ENCODE measurements at places on chromosomes 2 and 18. TPM values are rescaled to one million over a fixed set of nuclear protein-coding genes. Genes with fewer than 3 reads are reported as not detected.
A peak's percentile ranks its signal among the peaks of the same experiment; 100 is the strongest.

The MATN3 gene
- not detected for total RNA-seq

The CUL3 gene
- 74.9 TPM for total RNA-seq

The CAPN10 gene
- total RNA-seq, result 58.6 TPM

The TFCP2L1 gene
- 0.02 TPM for total RNA-seq

The ALK gene
- not detected for total RNA-seq

The TCF7L1 gene
- total RNA-seq, result not detected

The KCNJ3 gene
- total RNA-seq, result not detected

The INPP5D gene
- total RNA-seq, result 138 TPM

The SALL3 gene
- total RNA-seq, result not detected

GRCh38 chr2:239639421-239640185, 238.8 kb upstream of the HDAC4 start:
- no peak for DNase-seq

- no peak for DNase-seq
Measured at GRCh38 chr2:196849895-196850294, 40.7 kb upstream of the C2orf66 start.

DNA sequence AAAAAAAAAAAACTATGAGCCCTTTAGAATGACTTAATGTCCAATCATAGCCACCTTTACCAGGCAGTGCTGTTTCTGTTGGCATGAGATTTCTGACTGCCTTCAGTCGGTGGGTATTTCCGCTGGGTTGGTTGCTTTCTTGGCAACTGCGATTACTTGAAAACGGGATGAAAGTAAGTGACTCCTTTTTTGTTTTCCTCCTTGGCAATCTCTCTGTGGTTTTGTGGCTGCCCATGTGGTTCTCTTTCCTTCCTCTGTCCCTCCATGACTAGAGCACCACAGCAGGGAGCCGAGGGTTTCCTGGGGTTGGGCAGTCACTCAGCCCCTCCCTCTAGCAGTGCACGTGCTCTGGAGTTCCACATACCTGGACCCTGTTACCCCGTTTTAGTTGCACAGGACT, 112.1 kb downstream of the KLHL29 start:
- peak; percentile 53 for DNase-seq

DNA sequence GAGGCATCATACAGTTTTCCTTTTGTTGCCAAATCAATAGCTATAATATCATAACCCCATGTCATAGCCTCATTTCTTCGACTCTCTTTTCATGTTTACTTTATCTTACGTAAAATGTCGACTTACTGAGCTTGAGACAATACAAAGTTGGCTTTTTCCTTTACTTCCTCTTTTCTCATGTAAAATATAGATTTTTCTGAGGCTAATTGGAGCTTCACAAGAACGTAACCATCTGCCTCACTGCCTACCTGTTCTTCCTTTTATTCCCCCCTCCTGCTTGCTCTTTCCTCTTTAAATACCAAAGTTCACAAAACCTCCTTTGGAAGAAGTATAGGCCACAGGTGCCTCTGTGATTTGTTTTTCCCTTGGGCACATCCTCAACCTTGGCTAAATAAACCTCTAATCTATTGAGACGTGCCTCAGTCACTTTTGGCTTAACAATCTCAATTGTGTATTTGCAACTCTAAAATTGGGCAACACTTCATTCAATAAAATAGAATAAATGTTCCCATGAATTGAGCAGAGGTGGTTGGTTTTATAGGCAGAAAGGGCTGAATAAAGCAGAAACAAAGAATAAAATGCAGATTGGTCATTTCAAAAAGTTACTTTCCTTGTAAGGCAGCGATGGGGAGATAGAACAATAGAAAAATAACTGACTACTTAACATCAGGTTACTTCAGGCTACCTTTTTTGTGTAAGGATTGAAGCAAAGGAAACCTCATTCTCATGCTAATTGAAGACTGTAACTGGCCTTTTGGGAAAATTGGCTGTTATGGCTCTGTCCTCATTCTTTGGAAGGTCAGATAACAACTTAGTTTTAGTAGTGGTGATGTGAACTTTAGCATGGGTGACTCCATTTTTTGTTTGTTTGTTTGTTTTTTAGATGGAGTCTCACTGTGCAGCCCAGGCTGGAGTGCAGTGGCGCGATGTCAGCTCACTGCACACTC, 21.3 kb downstream of the COMMD1 start:
- DNase-seq, result no peak

- DNase-seq, result no peak
Measured at GRCh38 chr2:73197579-73197978, 4.8 kb upstream of the NOTO start.

DNA sequence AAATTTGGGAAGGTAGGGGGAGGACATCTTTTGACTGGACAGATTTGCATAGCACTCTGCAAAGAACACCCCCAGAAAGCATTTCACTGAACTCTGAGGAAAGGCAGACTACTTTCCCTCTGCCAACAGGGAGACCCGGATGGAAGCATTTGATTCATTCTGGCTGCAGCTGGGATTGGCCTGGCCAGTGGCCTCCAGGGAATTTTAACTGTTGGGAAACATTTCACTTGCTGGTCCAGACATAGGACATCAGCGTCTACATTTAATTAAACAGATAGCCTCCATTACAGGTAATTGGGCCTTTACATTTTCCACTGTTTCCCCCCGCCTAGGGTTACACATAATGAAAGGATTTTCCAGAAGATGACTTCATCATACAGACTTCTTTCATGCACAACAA, 92.8 kb downstream of the MARCHF4 start:
- DNase-seq, result no peak

- no peak for DNase-seq
Measured at GRCh38 chr2:61175036-61175435, 13.0 kb downstream of the C2orf74 start.

GRCh38 chr2:97708608-97709007, 4.8 kb upstream of the ZAP70 start:
- no peak for DNase-seq

DNA sequence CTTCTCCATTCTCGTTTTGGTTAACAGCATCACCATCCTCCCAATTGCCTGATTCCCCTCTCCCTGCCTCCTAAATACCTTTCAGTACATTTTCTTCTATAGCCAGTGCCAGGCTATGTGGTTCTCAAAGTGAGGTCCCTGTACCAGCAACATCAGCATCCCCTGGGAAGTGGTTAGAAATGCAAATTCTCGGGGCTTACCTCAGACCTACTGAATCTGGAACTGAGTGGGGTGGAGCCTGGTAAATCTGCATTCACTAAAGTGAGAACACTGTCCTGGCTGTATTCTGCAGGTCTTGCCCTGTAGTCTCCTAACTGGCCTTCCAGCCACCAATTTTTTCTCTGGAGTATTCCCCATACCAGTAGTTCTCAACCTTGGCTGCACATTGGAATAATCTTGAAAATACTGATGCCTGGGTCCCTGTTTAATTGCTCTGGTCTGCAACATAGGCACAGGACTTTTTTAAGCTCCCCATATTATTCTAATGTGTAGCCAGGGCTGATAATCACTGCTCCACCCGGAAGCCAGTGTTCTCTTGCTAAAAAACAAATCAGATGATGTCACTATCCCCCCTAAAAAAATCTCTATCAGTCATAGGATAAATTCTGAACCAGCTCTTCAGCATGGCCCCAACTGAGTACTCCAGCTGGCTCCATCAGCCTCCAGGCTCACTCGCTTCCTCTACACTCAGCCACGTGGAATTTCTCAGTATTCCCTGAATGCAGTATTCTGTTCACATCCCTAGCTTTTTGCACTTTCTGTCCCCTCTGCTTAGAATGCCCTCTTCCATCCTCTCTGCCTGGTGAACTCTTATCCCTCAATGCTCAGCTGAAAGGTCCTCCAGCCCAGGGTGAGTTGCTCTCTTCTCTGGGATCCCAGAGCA, 98.4 kb downstream of the CDK15 start:
- no peak for DNase-seq

DNA sequence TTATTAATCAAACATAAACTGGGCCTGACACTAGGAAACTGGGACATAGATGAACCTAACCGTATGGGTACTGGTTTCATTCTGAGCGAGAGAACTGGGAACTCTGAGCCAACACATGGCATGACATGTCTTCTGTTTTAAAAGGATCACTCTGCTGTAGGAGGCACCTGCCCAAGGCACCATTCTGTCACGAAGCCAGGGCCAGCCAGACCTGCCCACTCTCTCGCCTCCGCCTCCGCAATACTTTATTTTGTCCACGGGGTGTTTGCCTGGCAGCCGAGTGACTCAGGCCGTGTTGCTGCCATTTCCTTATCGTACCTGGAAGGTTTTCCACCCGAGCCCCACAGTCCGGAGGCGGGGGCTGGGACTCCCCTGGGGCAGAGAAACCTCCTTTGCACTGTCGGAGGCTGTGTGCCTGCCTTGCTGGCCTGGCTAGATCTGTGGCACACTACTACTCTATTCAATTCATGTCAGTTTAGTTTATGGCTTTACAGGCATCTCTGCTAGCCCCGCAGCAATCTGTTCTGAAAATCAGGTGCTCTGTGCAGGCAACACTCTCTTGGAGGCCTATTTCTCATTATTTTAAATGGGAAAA, 120.4 kb upstream of the ACKR3 start:
- DNase-seq, result no peak

- DNase-seq, result no peak
Measured at GRCh38 chr18:75656035-75656434, 228.5 kb upstream of the SMIM21 start.

GRCh38 chr2:129396980-129397599, 582.4 kb upstream of the RAB6C start:
- DNase-seq, result peak; percentile 11

DNA sequence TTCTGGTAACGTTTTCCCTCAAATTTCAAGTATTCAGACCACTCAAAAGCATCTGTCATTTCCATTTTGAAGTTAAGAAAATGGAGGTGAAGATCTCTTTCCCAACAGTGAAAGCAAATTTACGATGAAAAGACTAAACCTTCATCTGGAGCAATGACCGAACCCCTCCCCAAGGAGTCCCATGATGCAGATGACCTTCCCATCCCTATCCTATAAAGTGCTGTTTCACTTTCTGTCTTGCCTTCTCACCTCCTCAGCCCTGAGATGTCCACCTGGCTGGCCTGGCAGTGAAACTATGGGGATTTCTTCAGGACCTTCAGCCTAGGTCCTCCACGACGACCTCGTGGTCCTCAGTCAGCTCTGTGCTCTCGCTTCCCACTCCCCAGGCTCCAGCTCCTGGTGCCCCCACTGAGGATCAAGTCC, 925 bp upstream of the NPC1 start:
- no peak for DNase-seq

DNA sequence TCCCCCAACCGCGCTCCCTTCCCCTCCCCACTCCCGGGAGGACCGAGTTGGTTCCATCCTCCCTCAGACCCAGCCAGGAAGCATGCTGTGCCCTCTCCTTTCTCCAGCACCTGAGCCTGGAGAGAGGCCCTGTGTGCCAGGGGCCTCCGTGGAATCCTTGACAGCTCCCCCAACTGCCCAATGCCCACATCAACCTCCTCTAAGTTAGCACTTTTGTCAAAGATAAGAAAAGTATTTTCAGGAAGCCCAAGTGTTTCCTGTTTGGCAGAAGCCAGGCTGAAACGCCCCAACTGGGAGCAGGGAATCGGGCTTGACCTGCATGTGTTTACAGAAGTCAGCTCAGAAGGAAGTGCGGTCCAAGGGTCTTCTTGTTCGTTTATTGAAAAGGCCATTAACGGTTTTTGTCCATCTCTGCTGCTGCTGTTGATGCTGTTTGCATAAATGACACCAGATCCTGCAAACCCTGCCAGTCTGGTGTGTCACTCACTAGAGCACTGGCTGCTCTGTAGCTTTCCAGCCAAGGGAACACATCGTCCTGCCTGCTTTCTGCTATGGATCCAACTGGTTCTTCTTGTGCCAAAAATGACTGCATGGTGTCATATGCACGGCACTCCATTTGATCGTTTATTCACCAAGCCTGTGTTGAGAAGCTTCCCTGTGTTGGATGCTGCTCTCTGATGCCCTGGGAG, 35.4 kb upstream of the COL6A3 start:
- no peak for DNase-seq

- DNase-seq, result no peak
Measured at GRCh38 chr2:62415518-62415917, 90.5 kb downstream of the TMEM17 start.

GRCh38 chr2:73985308-73986084, 786 bp downstream of the TET3 start:
- DNase-seq, result peak; percentile 39

GRCh38 chr18:59383851-59384250, 24.8 kb upstream of the LMAN1 start:
- no peak for DNase-seq

GRCh38 chr2:204046145-204046544, 109.6 kb downstream of the ICOS start:
- DNase-seq, result no peak

DNA sequence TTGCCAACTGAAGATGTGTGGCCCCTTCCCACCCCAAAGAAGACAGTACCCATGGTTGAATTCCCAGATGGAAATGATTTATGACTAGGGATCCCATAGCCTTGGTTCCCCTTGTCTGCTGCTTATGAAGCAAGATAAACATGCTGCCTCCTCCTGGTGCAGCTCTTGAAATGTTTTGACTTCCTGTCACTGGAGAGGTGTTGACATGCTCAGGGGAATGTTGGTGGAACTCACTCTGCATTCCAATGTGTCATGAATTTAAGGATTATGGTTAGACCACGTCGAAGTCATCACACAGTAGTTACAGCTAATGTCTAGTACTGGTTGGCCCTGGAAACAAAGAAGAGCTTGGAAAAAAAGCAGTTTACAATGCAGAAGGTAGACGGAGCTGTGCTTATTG, 69.0 kb upstream of the FAM110C start:
- DNase-seq, result no peak

DNA sequence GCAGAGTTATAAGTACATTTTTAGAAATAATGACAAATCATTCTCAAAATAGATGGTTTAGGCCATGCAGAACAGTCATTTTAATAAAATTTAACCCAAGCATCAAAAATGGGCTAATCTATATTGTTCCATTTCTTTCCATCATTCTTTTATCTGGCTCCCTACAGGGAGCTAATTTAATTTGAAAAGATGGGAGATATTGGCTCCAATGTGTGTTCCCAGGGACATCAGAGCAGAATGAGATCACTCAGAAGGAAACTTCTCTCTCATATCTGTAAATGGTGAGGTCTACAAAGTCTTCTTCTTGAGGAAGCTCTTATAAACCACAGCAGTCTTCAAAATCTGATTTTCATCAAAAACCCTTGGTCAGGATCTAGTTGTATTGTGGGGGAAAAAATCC, 119.4 kb upstream of the RAB6C start:
- no peak for DNase-seq

GRCh38 chr18:64747803-64748202, 598.9 kb upstream of the LINC00305 start:
- no peak for DNase-seq

DNA sequence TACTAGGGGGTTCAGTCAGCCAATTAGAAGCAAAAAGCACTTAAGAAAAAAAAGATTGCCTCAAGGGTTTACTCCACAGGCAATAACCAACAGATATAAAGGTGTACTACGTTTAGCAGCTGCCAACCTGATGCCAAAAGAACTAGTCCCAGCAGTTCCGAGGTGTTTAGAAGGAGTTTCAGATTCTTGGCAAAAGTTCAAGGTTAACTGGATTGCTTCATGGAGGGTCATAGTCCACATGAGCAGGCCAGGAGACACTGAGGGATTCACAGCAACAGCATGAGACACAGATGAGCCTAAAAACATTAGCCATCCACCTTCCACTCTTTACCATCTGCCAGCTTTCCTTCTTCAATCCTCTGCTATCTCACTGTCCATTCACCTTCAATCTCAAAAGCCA, 4.9 kb upstream of the DNAH7 start:
- no peak for DNase-seq

Data from activated CD4-positive, alpha-beta T cell treated with anti-CD3 and anti-CD28 coated beads, Interleukin-2, amount 10 ng/mL, durations not matched to agents 7 days and 5 days (primary cell).